ENCODE measurements at places on chromosomes 11 and 22. TPM values are rescaled to one million over a fixed set of nuclear protein-coding genes. Genes with fewer than 3 reads are reported as not detected.

DNA sequence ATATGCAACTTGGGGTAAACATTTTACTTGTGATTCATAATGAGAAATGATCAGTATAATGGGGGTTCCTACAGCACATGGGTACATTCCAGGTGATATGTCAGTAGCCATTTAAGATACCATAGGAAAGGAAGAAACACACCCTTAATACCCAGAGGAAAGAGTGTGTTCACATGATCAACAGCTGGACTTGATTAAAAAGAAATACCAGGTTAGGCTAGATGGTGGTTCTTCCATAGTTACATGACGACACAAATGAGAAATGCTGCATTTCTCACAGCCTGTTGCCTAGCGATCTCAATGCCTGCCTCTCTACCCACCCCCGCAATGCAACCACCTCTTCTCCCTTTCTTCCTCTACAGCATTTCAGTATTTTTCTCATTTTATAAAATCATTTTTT is 96.8 kb downstream of the TTC28 start:
- H3K4me3 ChIP-seq = no peak overlapping the region
- H3K27me3 ChIP-seq = no peaks in the 10 kb centered on the region
- no peaks in the 10 kb centered on the region for H3K36me3 ChIP-seq
- no peaks in the 10 kb centered on the region for H3K4me1 ChIP-seq
- no peak overlapping the region for H3K27ac ChIP-seq

DNA sequence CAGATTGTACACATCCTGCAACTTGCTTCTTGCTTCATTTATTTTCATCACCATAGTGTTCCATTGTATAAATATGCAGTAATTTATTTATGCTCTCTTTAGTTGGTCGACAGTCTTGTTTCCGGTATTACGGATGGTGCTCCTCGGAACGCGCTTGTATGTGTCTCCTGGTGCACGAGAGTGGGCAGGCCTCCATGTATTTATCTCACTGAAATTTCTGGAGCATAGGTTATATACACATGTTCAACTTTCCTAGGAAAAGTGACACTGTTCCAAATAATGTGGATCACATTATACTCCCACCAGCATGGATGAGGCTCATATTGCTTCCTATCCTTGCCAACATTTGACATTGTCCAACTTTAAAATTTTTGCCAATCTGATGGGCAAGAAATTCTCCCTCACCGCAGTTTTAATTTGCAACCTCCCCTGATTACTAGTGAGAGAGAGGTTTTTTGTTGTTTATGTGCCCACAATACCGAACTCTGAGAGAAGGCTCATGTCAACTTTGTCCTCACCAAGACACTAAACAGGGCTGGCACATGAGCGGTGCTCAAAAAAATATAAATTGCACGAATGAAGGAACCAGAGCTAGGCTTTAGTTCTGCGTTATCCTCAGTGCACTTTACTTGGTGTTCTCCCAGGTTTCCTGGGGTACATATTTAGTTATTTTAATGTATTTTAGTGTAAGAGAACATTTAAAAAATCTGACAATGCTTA is 3.8 kb downstream of the CSNK2A3 start:
- H3K36me3 ChIP-seq = no peaks in the 10 kb centered on the region
- no peak for DNase-seq
- peaks cover 24% of the 10 kb centered on the region for H3K4me1 ChIP-seq
- H3K27me3 ChIP-seq = no peaks in the 10 kb centered on the region
- no peak overlapping the region for H3K4me3 ChIP-seq

DNA sequence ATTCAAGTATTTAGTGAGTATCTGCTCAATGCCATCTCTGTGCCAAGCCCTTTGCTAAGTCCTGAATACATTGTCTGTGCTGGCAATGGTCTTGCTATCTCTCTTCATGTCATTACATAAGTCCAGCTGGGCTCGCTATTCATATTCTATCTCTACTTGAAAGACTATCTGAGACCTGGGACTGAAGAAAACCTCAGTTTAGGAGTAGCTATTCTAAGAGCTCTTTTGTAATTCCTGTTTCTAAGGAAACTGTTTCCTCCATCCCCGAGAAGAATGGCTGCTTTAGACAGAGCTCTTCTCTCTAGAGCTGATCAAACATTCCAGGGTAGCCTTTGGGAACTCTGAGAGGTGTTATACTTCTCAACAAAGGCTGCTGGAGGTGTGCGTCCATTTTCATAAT is 33.0 kb downstream of the SLC17A6 start:
- DNase-seq = no peak
- no peak overlapping the region for H3K4me3 ChIP-seq
- no peaks in the 10 kb centered on the region for H3K36me3 ChIP-seq
- H3K27me3 ChIP-seq = no peaks in the 10 kb centered on the region
- H3K4me1 ChIP-seq = no peaks in the 10 kb centered on the region

- H3K27me3 ChIP-seq = peaks cover 10% of the 10 kb centered on the region
- H3K4me3 ChIP-seq = no peak overlapping the region
- H3K4me1 ChIP-seq = peaks cover 4% of the 10 kb centered on the region
- no peaks in the 10 kb centered on the region for H3K36me3 ChIP-seq
Observed at GRCh38 chr22:50572965-50573364, 5.3 kb downstream of the CPT1B start.

DNA sequence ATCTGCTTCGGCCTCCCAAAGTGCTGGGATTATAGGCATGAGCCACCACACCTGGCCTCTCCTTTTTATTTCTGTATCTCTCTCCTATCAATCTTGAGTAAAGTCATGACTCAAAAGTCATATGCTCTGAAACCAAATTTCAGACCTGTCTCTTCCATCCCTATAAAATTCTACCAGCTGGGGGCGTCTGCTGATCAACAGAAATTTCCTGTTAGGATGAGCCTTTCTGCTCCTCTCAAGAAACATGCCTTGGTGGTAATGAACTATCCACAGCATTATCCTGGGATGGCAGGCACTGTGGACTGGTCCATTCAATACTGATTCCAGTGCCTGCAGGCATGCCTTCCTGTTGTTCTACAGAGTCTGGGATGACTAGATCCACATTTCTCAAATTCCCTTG is 472.6 kb downstream of the NELL1 start:
- H3K4me3 ChIP-seq = no peak overlapping the region
- H3K27ac ChIP-seq = no peak overlapping the region
- H3K36me3 ChIP-seq = no peaks in the 10 kb centered on the region
- DNase-seq = no peak
- H3K4me1 ChIP-seq = no peaks in the 10 kb centered on the region

DNA sequence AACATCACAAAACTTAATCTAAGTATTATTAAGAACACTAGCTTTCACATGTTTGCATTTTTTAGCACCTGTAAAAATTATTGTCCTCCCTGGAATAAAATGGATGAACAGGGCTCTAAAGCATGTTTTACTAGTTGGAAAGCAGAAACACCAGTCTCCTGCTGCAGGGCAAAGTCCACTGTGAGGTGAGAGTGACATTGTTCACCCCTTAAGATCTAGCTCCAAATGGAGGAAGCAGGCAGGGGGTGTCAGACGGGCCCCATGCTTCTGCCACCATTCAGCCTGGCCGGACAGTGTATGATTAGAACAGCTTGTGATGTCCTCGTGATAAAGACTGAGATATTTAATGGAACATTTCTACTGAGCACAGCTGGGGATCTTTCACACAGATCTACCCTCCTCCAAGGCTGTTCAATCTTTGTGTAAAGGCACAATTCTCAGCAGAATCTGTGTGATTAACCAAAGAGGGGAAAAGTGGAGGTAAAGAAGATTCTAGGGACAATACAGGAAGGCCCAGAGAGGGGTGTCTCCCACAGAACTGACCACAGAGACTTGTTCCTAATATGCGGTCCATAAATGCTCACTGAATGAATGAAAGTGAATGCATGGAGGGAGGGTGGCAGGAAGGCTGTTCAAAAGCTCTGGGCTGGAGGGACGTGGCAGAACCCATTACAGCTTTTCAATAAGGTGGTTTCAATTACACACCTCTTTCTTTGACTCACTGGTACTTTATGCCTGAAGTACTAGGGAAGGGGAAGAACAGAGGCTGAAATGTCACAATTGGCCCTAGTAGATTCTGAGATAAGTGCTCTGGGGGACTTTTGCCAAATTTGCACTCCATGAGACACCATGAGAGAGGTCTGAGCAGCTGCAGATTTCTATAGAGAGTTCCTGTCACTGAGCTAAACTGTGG is 239.1 kb upstream of the ARHGAP20 start:
- H3K27me3 ChIP-seq = no peaks in the 10 kb centered on the region
- no peaks in the 10 kb centered on the region for H3K36me3 ChIP-seq
- DNase-seq = no peak
- peak overlapping the region; percentile 60 for H3K27ac ChIP-seq
- no peaks in the 10 kb centered on the region for H3K4me1 ChIP-seq

DNA sequence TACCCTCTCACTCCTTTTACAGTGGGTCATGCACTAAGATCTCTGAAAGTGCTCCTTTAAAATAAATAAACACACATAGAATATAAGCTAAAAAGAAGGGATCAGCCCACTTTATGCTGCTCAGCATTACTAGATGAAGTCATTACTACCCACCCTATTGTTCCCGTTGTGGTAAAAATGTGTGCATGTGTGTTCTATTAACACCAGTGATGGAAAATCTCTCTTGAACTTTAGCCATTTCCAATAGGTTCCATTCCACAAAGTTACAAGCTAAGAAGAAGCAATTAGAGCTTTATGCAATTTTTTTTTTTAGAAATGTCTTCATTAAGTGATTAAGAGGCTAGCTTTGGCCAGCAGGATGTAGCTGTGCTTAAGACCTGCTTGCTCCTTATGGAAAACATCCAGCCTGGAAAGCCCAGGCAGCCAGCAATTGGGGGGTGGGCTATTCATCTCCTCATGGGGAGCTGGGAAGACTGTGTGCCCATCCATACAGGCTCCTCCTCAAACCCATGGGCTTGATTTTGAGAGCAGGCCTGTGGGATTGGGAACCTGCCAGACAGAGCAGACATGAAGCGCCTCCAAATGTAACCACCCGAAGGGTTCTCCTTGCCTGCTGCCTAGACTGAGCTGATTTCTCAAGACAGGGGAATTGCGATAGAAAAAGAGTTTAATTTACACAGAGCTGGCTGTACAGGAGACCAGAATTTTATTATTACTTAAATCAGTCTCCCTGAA is 92.9 kb upstream of the PARVA start:
- no peak overlapping the region for H3K4me3 ChIP-seq
- H3K27me3 ChIP-seq = no peaks in the 10 kb centered on the region
- no peaks in the 10 kb centered on the region for H3K36me3 ChIP-seq
- DNase-seq = no peak
- H3K4me1 ChIP-seq = peaks cover 59% of the 10 kb centered on the region
- peak overlapping the region; percentile 99 for H3K27ac ChIP-seq

DNA sequence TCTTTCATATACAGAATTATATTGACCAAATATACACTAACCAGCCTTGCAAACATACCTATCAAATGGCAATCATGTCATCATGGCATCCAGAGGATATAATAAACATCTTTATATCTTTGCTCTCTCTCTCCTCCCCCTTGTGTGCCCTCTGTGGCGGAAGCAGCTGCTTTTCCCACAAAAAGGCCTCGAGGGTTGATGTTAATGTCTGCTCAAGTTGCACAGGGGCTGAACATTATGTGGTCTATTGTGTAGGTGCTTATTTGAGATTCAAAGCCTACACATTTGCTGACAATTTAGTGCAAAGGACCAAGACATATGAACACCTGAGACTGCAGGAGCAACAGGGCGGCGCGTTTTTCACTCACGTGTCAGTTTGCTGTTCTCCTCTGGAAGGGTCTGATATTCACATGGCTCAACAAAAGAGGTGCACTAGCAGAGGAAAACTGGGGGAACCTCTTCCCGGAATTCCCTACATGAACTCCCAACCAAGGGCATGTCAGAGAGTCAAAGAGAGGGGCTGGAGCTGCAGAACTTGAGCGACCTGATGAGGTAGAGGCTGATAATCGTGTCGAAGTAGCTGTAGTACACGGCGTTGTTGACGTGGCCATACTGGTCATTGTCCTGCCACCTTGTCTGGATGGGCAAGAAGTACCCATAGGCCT is 138.8 kb downstream of the RCN1 start:
- no peaks in the 10 kb centered on the region for H3K36me3 ChIP-seq
- no peaks in the 10 kb centered on the region for H3K27me3 ChIP-seq
- no peak overlapping the region for H3K27ac ChIP-seq

- no peaks in the 10 kb centered on the region for H3K4me1 ChIP-seq
- H3K27me3 ChIP-seq = no peaks in the 10 kb centered on the region
- DNase-seq = no peak
- no peak overlapping the region for H3K4me3 ChIP-seq
- no peaks in the 10 kb centered on the region for H3K36me3 ChIP-seq
Observed at GRCh38 chr11:130775306-130776060, 140.8 kb downstream of the SNX19 start.

- no peaks in the 10 kb centered on the region for H3K27me3 ChIP-seq
- H3K4me1 ChIP-seq = no peaks in the 10 kb centered on the region
- H3K4me3 ChIP-seq = no peak overlapping the region
- peaks cover 21% of the 10 kb centered on the region for H3K36me3 ChIP-seq
- H3K27ac ChIP-seq = no peak overlapping the region
Observed at GRCh38 chr22:31447337-31447736, 42.3 kb downstream of the EIF4ENIF1 start.

DNA sequence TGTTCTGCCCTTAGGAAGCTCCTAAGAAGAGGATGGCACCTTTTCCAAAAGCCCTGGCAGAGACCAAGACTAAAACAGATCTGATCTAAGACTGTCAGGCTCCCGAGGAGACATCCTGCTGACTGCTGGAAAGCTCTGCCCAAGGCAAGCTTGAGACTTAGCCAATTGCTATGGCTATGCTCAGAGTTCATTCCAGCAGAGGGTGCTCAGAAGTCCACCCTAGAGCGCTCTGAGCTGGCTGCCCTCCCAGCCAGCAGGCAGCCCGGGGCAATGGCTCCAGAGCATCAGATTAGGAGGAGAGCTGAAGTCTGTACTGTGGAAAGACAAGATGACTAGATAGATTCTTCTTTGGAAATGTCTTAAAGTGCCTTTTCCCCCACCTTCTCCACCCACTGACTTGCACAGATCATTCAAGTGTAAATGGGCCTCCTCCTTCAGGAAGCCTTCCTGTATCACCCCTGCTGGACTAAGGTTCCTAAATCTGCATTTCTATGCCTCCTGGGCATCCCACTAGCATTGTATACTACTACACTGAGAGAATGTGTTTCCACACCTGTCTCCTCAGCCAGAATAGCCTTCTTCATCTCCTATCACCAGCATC is 23.4 kb downstream of the LRRC55 start:
- no peak overlapping the region for H3K27ac ChIP-seq
- H3K36me3 ChIP-seq = no peaks in the 10 kb centered on the region
- H3K4me1 ChIP-seq = peaks cover 9% of the 10 kb centered on the region

- H3K27me3 ChIP-seq = no peaks in the 10 kb centered on the region
- H3K27ac ChIP-seq = no peak overlapping the region
- no peak overlapping the region for H3K4me3 ChIP-seq
- DNase-seq = no peak
Observed at GRCh38 chr11:122715548-122716440, 60.3 kb downstream of the UBASH3B start.

Gene SERPING1
- total RNA-seq = 340 TPM

Gene CELF1
- 103 TPM for total RNA-seq

Gene KRTAP5-3
- not detected for total RNA-seq

Gene PRG3
- total RNA-seq = not detected

Gene CARNS1
- total RNA-seq = 0.36 TPM

Gene MRGPRX4
- total RNA-seq = not detected

Gene TEX12
- total RNA-seq = not detected

Gene PRR5L
- 11.9 TPM for total RNA-seq

Gene DMC1
- 43.3 TPM for total RNA-seq
